ENCODE measurements at places on chromosomes 2 and 18.
A peak's percentile ranks its signal among the peaks of the same experiment; 100 is the strongest.

DNA sequence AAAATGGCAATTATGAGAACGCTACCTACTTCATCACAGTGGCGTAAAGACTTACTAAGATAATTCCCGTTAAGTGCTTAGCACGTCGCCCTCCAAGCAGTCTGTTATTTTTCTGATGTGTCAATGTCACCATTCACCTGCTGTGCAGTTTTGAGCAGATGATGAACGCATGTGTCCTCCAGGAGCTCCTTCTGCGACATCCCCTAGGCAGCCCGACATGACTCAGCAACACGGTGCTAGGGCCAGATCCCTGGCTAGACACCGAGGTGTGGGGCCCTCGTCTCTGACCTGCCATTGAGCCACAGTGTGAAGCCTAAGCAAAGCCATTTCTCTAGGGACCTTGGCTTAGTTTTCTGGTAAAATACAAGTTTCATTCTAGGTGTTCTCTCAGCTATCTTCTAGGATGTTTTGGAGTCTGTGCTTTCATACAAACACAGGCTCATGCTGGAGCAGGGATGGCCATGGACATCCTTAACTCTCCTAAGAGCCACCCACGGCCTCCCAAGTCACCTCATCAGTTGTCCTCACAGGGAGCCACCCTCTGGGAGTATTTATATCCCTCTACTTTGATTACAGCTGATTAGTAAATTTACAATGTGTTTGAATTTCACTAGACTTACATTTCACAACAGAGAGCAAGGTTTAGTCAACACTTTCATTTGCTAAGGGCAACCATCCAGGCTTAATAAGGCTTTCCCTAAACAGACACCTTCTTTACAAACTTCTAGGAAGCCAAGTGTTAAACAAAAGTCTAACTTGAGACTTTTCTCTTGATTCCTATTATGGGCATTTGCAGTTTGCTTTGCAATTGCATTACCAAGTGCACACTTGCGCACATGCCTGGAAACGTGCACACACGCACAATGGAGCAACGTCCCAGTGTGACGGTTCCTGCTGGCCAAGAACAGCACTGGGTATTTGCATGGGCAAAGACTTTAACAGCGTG is 376.8 kb upstream of the ID2 start:
- no peak for DNase-seq

DNA sequence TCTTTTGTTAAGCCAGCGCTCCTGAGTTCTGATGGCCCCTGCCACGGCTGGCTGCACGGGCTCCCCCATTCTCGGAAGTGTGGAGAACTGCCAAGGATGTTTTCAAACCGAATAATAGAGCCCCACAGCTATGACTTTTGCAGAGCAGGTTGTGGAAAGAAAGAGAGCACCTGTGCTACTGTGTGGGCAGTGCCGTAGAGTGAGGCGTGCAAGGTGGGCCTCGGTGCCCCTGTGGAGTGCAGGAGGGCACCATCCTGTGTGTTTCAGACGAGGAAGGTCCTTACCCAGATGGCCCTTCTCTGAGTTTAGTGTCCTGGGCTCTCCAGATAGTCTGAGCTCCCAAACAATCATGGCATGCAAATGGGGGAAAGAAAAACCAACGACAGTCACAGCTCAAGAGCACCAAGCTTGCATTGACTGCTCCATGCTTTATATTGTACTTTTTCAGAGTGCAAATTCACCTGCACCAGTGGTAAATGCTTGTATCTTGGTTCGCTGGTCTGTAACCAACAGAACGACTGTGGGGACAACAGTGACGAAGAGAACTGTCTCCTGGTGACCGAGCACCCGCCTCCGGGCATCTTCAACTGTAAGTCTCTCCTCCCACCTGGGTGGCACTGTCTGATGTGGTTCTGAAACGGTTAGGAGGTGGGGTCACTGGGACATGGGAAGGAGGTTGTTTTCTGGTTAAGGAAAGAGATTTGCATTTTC is 219.4 kb downstream of the LDLRAD4 start:
- DNase-seq, result peak; percentile 83

DNA sequence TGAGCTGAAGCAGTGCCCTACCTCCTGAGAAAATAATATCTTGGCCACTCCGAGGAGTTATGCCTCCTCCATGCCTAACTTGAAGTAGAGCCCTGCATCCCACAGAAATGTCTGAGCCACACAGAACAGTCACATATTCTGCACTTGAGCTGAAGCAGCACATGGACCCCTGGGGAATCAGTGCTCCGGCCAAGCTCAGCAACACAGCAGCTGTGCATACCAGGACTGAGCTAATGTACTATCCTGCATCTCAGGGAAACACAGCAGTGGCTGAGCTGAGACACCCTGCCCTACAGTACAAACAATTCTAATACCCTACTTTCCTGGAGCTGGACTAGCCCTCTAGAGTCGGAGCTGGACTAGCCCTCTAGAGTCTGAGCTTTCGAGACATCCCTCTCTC is 166.9 kb downstream of the ZNF516 start:
- no peak for DNase-seq

DNA sequence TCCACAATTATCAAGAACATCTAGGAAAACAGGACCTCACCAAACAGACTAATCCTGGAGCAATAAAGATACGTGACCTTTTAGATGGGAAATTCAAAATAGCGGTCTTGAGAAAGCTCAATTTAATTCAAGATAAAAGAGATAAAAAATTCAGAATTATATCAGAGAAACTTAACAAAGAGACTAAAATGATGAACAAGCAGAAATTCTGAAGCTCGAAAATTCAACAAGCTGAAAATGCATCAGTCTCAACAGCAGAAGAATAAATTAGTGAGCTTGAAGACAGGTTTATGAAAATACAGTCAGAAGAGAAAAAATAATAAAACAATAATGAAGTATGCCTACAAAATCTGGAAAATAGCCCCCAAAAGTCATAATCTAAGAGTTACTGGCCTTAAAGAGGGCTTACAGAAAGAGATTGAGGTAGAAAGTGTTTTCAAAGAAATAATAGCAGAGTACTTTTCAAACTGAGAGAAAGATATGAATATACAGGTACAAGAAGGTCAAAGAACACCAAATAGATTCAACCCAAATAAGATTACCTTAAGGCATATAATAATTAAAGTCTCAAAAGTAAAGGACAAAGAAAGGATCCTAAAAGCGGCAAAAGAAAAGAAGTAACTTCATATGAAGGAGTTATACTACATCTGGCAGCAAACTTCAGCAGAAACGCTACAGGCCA is 13.2 kb downstream of the ORC4 start:
- no peak for DNase-seq

DNA sequence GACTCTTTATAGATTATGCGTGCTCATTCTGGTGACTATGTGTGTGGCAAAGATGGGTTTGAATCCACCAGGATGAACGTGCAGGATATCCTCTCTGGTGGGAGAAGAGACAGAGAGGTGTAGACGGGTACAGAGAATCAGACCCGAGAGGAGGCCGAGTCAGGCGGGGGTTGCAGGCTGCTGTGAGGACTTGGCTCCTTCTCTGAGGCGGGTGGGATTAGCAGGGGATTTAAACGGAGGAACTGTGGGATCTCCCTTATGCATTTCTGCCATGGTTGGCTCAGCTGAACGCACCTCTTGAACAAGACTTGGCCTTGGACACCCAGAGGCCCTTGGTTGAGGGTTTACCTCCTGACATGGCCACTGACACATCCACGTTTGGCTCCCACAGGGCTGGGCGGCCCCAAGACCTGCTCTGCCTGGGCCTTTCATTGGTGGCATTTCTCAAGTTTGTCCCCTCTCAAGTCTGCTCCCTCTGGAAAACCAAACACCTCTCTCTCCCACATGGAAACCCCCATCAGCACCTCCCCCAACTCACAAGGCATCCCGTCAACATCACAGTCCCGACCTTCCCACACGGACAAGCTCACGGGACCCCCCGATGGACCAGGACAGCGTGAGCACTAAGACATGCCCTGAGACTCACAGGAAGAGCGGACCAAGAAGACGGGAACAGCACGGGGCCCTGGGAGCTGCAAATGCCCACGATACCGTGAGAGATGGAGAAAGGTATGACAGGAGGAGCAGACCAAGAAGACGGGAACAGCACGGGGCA is 158.3 kb downstream of the RTP5 start:
- no peak for DNase-seq

GRCh38 chr2:72915907-72916742 is 1.2 kb upstream of the EMX1 start:
- DNase-seq, result no peak

DNA sequence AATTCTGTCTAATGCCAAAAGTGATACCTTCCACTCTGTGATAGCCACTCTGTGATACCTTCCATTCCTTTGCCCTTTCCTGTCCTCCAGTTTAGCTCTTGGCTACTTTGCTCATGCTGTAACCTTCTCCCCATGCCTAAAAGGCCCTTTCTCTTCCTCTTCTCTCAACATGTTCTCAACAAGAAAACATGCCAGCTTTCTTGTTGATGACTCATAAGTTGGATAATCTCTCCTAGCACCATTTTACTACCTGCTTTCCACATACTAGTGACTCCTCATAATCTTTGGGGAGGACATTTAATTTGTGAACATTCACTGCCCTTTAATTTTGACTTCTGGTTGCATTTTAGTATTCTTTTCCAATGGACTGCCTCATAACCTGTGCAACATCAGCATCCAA is 55.9 kb upstream of the NT5C1B start:
- no peak for DNase-seq

DNA sequence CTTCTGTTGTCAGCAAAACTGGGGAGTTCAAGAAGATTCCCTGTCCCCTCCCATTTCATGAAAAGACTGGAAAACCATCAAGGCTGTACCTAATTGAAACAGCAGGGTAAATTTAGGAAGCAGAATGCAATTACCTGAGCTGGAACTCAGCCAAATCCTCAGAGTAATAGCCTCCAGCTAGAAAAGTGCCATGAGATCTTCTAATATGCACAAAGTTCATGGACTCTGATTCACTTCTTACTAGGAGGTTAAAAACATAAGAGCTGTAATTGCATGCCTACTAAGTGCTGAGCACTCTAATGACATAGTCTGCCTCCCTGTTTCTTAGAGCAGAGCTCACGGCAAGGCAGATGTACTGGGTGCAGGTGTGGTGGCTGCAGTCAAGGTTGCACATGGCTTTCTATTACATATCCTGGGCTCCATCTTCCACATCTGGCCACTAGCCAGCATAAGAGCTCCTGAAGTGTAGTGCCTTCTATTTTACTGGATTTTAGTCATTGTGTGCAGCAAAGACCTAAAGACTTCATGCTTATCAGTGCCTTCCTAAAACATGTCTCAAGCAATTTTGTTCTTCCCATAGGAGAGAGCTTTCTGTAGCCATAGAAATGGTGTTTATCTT is 341.7 kb downstream of the PTPRM start:
- no peak for DNase-seq

DNA sequence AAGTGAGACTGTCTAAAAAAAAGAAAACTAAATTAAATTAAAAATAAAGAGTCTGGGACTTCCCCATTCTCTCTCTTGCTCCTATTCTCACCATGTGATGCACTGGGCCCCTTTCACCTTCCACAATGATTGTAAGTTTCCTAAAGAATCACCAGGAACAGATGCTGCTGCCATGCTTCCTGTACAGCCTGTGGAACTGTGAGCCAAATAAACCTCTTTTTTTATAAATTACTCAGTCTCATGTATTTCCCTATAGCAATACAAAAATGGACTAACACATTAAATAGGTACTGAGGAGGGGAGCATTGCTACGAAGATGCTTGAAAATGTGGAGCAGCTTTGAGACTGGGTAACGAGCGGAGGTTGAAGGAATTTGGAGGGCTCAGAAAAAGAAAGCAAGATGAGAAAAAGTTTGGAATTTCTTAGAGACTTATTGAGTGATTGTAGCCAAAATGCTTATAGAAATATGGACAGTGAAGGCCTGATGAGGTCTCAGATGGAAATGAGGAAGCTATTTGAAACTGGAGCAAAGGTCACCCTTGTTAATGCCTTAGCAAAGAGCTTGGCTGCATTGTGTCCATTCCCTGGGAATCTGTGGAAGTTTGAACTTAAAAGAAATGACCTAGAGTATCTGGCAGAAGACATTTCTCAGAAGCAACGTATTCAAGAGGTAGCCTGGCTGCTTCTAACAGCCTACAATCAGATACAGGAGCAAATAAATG is 128.7 kb downstream of the EIPR1 start:
- DNase-seq, result no peak

DNA sequence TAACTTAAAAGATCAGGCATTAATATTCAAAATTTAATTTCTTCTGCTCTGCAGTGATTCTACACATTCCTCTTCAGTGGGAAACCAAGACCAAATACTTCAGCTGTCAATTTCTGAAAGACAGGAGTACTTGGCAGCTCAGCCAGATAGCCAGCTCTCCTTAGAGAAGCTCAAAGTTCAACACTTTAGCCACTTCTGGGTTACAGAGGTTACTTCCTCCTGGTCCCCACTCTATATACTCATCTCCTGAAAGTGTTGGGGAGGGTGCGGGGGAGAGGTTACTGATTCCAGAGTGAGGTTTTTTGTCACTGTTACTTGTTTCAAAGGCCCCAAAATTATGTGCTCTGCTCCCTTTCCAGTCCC is 4.1 kb downstream of the CYTIP start:
- DNase-seq, result no peak

DNA sequence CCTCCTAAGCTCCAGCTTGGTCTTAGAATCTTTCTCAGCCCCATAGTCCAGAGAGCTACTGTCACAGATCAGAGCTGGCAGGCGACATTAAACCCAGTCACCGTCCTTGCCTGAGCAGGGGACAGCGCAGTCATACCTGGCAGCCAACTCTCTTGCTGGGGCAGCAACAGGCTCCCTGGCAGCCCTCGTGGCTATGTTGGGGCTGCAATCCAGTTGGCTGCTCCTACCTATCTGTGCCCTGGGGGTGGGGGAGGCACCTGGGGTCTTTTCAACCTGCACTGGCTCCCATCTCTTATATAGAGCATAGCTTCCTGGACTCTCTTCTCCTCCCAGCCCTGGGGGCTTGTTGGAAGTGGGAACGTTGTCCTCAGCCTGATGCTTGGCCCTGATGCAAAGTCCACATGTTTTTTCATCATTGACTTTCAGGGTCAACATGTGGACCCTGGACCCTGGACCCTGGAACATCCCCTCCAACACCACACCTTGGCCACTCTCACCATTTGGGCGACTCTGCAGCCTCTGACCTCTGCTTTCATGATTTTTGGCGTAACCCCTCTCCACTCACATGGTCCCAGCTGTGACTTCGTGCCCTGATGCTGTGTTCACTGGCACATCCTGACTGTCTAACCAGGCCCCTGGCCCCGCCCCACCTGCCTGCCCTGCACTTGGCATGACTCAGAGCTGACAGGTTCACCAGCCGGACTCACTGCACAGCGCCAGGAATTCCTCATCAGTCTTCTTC is 45.6 kb downstream of the ATOH8 start:
- no peak for DNase-seq

- DNase-seq, result no peak
Observed at GRCh38 chr2:145022666-145023333, 502.9 kb upstream of the ZEB2 start.

DNA sequence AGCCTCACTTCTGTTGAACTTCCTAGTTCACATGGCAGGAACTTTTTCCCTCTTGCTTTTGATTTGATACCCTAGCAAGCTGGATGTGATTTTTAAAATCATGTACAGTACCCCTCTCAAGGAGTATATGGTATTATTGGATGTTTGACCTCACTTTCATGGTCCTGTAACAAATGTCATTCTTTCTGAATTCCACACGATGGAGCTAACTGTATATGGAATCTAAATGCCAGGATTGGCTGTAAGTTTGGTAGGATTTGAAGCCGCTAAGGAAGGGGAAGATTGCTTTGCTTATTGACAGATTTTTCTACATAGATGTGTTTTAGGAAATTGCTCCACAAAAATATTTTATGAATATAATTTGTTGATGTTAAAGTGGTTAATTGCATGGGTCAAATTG is 18.3 kb downstream of the MAIP1 start:
- DNase-seq, result no peak

GRCh38 chr2:195648787-195649186 is 8.2 kb upstream of the SLC39A10 start:
- no peak for DNase-seq

GRCh38 chr2:168034616-168035015 is 212.8 kb downstream of the STK39 start:
- no peak for DNase-seq

All from thymus (tissue), 14 donors.